ENCODE measurements at places on chromosomes 5 and 9.

DNA sequence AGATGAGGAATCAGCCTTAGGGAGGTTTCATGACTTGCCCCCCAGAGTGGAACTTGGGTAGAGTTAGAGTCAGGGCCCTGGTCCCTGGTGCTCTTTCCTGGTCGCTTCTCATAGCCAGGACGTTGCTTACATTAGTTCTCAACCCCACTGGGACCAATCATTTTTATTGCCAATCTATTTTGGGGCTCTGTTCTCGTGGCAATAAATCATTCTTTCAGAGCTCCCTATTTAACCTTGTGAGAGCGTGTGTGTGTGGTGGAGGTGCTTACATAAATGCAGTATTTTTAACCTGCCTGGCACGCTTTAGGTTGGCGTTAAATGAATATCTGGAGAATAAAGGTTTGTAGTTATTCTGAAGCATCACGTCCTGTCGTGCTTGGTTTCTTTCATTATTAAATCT, 4.1 kb downstream of the TRIO start:
- no peak for DNase-seq

GRCh38 chr9:119677811-119678505, 308.7 kb upstream of the BRINP1 start:
- DNase-seq, result no peak

GRCh38 chr5:68182534-68182933, 33.0 kb upstream of the PIK3R1 start:
- no peak for DNase-seq

DNA sequence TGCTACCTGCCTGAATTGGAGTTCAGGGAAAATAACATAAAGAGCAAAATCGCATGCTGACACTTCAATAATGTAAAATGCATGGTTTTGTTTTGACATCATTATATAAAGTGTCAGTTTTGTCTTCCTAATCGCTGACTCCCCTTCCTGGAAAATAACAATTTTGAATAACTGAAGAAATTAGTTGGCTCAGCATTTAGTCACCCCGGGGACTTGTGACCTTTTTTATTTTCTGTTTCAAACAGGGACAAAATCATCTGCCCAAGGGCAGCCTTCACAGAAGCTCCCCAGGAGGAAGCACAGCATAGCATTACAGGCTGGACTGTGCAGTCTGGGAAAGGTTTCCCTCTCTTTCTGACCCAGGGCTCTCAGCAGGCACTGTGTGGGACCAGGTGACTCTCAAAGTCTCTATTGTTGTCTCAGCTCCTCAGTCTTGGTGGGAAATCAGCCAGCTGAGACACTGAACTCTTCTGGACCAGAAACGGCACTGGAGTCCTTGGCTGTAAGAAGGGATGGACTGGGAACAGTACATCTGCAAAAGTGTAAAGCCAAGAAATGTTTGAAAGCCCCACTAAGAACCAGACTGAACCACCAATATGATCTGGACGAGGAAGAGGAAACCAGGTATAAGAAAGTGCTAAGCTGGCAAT, 671.3 kb upstream of the KLF4 start:
- DNase-seq, result no peak

DNA sequence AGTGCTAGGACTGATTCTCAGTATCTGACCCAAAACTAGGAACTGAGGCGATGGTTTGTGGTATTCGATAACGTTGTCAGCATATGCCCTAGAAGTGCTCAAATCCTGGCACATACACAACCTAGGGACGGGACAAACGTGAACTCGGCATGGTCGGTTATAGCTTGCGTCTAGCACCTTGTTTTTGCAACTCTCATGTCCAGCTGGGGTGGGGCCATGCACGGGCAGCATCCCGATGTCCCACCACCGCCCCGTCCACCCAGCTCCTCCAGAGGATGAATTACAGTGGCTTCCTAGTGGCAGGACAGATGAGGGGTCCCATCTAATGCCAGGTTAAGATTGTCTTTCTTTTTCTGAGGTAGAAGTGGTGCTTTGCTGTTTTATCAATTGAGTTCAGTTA, 31.6 kb downstream of the PROP1 start:
- DNase-seq, result no peak
